ENCODE measurements at places on chromosomes 3 and 15.

- no peak for DNase-seq
Observed at GRCh38 chr15:22917556-22917955, 62.6 kb downstream of the CYFIP1 start.

- peak; percentile 63 for DNase-seq
Observed at GRCh38 chr15:101407439-101407838, 82.1 kb downstream of the PCSK6 start.

DNA sequence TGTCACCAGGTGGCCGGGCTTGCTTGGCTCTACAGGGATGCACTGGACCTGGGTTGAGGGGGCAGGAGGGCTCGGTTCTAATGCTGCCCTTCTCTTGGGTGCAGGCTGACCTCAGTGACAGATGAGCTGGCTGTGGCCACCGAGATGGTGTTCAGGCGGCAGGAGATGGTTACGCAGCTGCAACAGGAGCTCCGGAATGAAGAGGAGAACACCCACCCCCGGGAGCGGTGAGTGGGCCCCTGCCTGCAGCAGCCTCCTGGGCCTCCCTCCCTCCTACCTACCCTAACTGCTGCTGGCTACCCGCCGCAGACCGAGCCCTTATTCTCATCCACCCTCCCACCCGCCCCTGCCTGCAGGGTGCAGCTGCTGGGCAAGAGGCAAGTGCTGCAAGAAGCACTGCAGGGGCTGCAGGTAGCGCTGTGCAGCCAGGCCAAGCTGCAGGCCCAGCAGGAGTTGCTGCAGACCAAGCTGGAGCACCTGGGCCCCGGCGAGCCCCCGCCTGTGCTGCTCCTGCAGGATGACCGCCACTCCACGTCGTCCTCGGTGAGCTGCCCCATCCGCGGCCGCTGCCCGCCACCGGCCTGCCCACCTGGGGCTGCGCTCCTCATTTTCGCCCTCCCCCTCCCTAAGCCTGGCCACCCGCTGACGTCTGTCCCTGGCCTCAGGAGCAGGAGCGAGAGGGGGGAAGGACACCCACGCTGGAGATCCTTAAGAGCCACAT lies 5.6 kb downstream of the FES start:
- DNase-seq = no peak

DNA sequence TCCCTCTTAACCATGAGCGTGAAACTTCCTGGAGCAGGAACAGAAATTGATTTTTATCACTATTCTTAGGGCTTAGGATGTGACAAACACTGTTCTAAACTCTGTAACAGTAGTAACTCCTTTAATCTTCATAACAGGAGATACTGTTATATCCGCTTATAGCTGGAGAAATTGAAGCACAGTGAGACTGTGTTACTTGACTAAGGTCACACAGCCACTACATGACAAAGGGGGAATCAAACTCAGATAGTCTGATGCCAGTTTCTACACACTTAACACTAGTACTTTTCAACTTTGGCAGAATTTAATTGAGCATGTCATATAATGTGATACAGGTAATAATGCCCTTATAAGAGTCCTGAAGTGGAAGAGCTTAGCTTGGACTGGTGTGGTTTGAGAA lies 800 bp upstream of the TARS3 start:
- DNase-seq = no peak
